ENCODE measurements at places on chromosomes 4 and X.

DNA sequence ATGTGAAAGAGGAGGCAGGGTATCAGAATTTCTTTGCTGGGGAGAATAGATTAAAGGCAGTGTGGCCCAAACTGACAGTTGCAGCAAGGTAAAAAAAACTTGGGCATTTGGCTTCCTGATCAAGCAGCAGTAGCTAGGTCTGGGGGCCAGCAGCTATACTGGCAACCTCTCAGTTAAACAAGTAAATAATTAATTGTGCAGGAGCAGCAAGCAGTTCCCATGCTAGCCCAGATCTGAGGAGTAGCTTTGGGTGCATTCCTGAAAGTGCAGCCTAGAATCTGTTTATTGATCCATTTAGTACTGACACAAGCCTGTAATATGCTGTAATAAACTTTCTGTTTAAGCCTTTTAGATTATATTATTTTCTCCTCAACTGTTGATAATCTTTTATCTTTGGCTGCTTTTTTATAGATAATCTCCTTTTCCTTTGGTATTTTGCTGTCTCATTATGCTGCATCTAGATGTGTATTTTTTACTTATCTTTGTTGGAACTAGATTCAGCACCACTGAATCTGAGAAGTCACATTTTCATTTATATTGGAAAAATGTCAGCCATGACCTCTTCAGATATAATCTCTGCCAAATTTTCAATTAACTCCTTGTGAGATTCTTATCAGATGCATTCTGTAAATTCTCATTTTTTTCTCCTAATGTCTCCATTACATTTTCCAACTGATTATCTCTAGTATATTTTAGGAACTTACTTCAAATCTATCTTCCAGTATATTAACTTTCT is 276.3 kb downstream of the STPG2 start:
- no peak for DNase-seq

- no peak for DNase-seq
These were observed 41.1 kb upstream of the NKAP start for GRCh38 chrX:119984652-119985051.

GRCh38 chrX:80432863-80433262 is 12.6 kb downstream of the TENT5D start:
- no peak for DNase-seq

DNA sequence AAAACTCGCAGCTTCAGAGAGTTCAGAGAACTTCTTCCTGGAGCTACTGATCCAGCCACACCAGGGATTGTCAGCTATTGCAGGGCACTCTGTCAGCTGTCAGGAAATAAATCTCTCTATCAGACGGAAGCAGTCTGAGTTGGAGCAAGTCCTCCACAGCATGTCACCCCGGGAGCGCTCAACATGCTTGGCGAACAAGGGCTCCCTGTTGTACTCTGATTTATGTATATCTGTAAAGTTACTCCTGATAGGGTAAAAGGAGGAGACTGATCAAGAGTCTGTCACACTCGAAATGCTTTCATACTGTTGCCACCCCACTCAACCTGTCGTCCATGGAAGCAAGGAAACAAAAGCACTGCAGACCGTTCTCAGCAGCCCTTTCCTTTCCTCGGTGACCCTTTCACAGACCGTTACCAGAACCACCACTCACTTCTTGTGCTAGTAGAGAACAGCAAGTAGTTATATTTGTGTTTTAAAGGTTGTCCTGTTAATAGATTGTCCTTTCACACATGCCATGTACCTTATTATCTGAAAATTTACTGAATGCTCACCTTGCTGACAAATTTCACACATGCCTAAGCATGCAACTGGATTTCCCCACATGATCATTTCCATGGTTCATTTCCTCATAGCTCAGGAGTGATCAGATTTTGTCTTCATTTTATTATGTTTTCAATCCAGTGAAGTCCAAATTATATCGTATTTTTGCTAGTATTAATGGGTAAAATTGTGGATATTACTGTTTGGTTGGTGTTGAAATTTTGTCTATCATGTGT is 2108.9 kb upstream of the TENM3 start:
- no peak for DNase-seq

GRCh38 chrX:8845469-8845868 is 44.3 kb upstream of the FAM9A start:
- DNase-seq, result no peak

- no peak for DNase-seq
These were observed 79.3 kb downstream of the NHSL2 start for GRCh38 chrX:71989768-71990426.

- DNase-seq, result no peak
These were observed 65.0 kb downstream of the COQ2 start for GRCh38 chr4:83219344-83220331.

GRCh38 chr4:21467551-21467950 is 481.0 kb downstream of the KCNIP4 start:
- DNase-seq, result no peak

GRCh38 chr4:3225071-3225850 is 23.7 kb upstream of the MSANTD1 start:
- DNase-seq, result peak; percentile 31

DNA sequence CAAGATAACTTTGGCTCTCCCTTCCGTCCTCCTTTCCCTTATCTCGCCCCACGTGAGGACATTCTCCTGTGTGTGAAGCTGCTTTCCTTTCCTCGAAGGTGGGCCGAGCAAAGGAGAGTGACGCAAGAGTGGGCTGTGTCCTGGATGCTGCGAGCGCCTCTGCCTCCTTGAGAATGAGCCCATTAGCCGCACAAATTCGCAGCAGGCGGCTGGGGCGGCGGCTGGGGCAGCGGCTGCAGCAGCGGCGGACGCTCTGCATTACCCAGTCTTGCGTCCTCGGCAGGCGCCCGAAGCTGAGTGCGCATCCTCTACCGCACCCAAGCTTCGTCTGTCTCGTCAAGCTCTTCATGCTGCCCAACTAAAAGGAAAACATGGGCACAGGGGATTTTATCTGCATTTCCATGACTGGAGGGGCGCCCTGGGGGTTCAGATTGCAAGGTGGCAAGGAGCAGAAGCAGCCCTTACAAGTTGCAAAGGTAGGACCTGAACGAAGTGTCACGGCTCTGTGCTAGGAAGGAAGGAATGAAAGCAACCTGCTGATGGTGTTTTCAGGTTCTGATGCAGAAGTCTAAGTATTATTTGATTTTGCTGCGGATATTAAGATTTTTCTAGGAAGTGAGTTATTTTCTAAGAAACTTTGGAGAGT is at the start of gene SYNPO2:
Gene SYNPO2 (plus strand): TSS at position 189 of the 646 bp plus-strand sequence. CDS start 183 bp downstream, at position 372.
- DNase-seq, result peak; percentile 53

- no peak for DNase-seq
These were observed 38.7 kb upstream of the SH3KBP1 start for GRCh38 chrX:19926095-19926494.

DNA sequence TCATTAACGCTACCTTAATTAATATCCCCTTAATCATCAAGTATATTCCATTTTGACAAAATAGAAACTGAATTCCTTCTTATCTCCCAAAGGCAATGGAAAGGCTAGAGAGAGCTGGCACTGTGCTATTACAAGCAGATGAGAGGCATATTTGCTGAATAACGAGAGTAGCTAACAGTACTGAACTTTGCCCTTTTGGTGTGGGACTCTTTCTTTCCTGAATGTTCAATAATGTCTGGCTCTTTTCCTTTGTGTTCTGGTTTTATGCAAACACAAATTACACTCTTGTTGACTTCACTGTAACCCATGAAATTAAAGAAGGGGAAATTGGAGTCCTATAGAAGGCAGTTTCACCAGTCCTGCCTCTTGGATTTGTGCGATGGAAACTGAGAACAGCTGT is 63.5 kb downstream of the SHROOM3 start:
- DNase-seq, result no peak

DNA sequence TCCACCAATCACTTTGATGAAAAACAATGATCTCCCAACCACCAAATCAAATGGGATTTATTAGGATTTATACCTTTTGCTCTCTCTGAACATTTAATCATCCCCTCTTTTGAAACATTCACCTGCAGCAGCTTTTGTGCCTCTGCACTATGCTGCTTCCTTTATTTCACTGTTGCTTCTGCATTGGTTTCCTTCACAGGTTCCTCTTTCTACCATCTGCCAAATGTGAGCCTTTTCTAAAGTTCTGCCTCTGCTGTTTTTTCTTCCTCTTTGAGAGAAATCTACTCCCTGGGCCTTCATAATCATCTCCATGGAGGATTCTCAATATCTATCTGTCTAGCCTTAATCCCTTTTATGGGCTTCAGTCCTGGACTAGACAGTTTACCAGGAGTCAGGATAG is 24.7 kb downstream of the CUL4B start:
- no peak for DNase-seq

GRCh38 chr4:165493359-165493758 is 114.6 kb downstream of the CPE start:
- DNase-seq, result peak; percentile 76

GRCh38 chrX:96407981-96408380 is 276.7 kb upstream of the DIAPH2 start:
- no peak for DNase-seq

GRCh38 chr4:3408793-3409330 is 32.9 kb upstream of the HGFAC start:
- DNase-seq, result no peak

GRCh38 chr4:37978248-37978924 is 18.2 kb downstream of the PTTG2 start:
- no peak for DNase-seq

DNA sequence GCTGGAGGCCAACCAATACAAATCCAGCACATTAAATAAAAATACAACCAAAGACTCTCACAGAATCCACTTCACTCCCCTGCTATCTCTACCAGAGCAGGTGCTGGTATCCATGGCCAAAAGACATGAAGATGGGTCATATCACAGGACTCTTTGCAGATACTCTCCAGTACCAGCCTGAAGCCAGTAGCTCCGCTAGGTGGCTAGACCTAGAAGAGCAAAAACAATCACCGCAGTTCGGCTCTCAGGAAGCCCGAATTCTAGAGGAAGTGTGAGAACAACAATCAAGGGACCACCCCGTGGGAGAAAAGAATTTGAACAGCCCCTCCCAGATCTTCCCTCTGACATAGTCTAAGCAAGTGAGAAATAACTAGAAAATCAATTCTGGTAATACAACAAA is 20.2 kb downstream of the CLIC2 start:
- no peak for DNase-seq

DNA sequence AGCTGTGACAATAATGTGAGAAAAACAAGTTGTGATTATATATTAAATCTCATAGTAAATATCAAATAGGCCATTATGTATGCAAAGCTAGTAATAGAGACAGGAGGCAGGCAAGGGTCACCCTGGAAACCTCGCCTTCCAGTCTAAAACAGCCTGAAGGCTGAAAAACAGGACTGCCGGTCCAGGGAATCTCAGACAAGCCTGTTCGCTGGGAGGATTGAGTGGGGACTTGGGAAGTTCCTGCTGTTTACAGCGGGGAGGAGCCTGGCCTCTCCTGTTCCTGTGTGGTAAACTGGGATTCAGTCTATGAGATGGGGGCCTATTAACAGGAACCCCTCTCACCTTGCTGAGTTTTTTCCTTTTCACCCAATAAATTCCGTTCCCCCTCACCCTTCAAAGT is 2317.3 kb downstream of the PCDH7 start:
- DNase-seq, result no peak

- DNase-seq, result peak; percentile 25
These were observed 291.9 kb downstream of the FAM47A start for GRCh38 chrX:33840176-33840575.

- DNase-seq, result no peak
These were observed 160.6 kb upstream of the GATB start for GRCh38 chr4:151921386-151921785.

DNA sequence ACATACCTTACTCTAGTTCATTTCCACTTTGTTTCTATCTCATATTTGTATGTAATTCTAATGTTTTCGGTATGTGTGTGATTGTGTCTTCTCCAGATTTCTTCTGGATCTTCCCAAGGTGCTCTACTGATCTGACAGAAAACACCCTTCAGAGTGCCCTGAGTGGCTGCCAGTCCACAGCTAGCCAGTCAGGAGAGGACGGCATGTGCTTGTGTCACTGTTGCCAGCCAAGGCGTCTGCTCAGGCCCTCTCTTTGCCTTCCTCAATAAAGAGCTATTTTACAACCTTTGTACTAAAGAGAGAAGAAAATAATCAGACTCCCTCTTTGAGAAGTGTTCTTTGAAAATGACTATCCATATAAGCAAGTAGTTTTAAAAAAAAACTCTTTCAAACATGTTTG is 29.0 kb downstream of the CD99L2 start:
- no peak for DNase-seq

- DNase-seq, result no peak
These were observed 667.2 kb downstream of the GRID2 start for GRCh38 chr4:92970996-92971395.

- no peak for DNase-seq
These were observed 14.8 kb upstream of the CUL4B start for GRCh38 chrX:120575379-120576114.

DNA sequence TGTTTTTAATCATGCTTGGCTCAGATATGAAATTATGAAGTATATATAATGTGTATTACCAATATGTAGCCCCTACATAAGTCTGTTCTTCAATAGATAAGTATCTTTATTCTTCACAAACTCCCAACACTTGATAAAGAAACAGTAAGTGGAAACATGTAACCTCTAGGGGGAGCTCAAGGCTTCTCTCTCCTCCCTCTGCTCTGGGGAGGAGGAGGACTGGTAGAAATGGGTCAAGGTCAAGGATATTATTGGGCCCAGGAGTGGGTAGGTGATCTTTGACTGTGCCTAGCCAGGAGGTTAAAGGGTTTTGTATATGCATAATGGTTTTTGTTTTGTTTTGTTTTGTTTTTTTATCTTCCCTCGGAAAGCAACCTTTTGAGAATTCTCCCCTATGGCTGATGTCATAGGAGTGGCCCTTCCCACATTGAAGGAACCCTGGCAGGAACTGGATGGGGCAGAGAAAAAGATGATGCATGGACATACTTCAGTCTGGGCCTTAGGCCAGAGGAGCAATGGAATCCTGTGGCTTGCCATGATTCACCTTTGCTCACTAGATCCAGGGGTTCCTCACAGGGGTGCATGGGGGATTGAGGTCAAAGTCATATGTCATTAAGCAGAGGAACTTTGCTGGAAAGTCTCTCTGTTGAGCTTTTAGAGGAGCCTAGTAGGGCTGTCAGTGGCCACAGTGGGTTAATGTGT is 460.3 kb downstream of the MID1IP1 start:
- DNase-seq, result no peak

DNA sequence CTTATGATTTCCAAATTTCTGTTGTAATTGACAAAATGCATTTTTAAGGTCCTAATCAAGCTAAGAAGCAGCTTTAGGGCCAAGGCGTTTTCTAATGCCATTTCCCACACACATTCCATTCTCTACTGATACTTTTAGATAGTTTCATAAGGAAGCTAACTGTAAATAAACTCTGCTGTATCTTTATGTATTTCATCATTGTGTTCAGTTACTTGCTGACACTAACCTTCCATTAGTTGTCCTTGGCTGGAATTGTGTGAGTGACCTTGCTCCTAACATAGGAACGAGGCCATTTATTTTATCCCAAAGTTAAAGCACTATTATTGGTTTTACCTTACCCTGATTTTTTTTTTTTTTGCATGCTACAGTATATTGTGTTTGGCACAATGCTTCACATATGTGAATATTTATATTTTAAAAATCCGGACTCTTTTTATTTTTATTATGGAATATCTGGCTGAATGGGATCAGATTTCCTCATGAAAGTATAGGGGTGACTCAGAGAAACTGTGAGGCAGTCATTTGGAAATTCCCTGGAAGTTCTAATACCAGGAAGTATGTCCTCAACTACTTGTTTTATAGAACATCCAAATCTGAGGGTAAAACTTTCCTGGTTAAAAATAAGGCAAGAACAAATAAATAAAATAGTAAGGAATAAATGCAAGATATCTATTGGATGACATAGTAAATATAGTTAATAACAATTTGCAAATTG is 62.7 kb upstream of the SORBS2 start:
- no peak for DNase-seq

GRCh38 chr4:109910256-109910655 is 2.4 kb upstream of the EGF start:
- DNase-seq, result no peak

Data from left lung (tissue), 14 donors.